Activated CD8-positive, alpha-beta T cell treated with anti-CD3 and anti-CD28 coated beads, Interleukin-2, amount 10 ng/mL, durations not matched to agents 7 days and 5 days (primary cell): ENCODE measurements at places on chromosomes 3 and 15. TPM values are rescaled to one million over a fixed set of nuclear protein-coding genes. Genes with fewer than 3 reads are reported as not detected.

DNA sequence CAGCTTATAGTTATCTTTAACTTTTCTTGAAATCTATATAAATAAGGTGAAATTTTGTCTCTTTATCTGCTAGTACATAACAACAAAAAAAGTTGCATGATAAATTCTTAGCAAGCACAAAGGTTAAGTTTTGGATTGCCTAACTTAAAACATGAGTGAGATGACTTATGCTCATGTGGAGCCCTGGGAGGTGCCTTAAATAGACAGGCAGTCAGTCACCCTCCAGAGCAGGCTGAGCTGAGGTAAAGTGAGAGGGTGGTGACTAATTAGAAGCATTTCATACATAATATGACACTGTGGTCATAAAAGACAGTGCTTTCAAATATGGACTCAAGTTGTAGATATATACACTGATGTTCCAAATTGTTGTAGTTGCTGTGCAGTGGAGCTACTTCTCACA lies 14.6 kb upstream of the MME start:
- no peak for DNase-seq
- H3K36me3 ChIP-seq = no peaks in the 10 kb centered on the region
- H3K27ac ChIP-seq = no peak overlapping the region
- no peaks in the 10 kb centered on the region for H3K4me1 ChIP-seq

DNA sequence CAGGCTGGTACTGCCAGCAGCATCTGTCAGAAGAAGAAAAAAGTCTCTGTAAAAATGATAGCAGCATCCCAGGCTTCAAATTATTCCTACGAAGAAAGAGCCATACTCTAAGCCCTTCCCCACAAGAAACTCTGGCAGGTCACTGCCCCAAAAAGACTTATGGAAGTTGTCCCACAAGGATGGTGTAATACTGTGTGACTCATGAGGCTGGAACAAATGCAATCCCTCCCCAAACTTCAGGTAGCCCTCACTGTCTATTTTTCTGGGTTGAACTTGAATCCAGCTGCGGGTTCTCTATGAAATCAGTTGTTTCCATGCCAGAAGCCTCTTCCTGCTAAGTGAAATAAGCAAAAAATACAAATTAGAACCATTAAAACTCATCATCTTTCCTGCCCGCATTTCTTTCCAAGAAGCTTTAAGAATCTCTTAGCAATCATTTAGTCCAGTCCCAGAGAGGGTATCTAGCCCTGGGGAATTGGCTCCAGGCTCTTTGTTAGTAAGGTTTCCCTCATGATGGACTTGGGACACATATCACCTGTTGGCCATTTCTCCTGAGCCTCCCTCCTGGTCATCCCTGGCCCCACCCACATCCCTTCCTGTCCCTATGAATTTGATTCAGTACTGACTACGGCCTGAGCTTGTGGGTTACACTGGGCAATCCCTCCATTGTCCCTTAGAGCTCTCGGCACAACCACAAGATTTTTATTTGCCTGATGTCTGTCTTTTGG lies 51.7 kb downstream of the FAM174B start:
- peaks cover 5% of the 10 kb centered on the region for H3K4me1 ChIP-seq
- DNase-seq = no peak
- no peak overlapping the region for H3K27ac ChIP-seq

DNA sequence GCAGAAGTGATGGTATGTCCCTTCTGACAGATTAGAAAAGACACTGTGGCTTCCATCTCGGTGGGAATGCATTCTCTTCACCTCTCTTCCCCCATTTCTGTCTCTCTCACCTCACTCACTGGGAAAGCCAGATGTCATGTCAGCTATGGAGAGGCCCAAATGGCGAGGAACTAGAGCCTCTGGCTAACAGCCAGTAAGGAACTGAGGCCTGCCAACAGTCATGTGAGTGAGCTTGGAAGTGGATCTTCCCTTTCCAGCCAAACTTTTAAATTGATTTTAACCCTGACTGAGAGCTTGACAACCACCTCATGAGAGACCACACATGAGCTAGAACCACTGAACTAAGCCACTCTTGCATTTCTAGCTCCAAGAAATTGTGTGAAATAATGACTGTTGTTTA lies 35.2 kb upstream of the CDAN1 start:
- DNase-seq = no peak
- H3K27ac ChIP-seq = no peak overlapping the region
- no peaks in the 10 kb centered on the region for H3K27me3 ChIP-seq

- no peaks in the 10 kb centered on the region for H3K4me1 ChIP-seq
- H3K4me3 ChIP-seq = no peak overlapping the region
- H3K27ac ChIP-seq = no peak overlapping the region
- no peak for DNase-seq
These were observed 80.9 kb downstream of the DGKG start for GRCh38 chr3:186281176-186281575.

- peaks cover 21% of the 10 kb centered on the region for H3K4me1 ChIP-seq
- H3K27me3 ChIP-seq = no peaks in the 10 kb centered on the region
- no peak for DNase-seq
- H3K36me3 ChIP-seq = peaks cover 16% of the 10 kb centered on the region
- H3K4me3 ChIP-seq = no peak overlapping the region
These were observed 34.0 kb upstream of the ARHGEF3 start for GRCh38 chr3:56835650-56836227.

DNA sequence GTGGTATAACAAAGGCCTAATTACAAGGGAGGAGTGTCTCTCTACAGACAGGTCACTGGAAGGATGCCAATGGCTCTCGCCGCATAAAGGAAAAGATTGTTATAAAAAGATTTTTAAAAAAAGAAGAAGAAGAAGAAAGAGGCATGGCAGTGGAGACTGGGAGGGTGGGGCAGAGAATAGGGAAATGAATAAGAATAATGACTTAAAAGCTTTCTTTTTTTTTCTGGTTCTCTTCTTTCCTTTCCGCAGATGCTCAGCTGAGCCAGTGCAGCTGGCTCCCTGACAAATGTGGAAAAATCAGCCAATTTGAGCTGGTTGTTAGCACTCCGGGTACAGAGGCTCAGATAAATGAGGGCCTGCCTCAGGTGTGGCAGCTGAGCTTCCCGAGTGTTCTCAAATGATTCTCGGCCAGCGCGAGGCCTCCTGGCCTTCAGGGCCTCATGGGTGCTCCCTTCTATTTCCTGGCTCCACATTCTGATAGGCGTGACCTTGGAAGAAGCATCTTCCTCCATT lies 234.1 kb downstream of the RORA start:
- no peaks in the 10 kb centered on the region for H3K4me1 ChIP-seq
- no peaks in the 10 kb centered on the region for H3K36me3 ChIP-seq
- H3K27me3 ChIP-seq = no peaks in the 10 kb centered on the region
- no peak overlapping the region for H3K4me3 ChIP-seq
- no peak overlapping the region for H3K27ac ChIP-seq
- no peak for DNase-seq

GRCh38 chr3:58041182-58041825 lies 33.1 kb downstream of the FLNB start:
- peaks cover 4% of the 10 kb centered on the region for H3K27me3 ChIP-seq
- H3K36me3 ChIP-seq = peaks cover 4% of the 10 kb centered on the region
- peak overlapping the region; percentile 54 for H3K27ac ChIP-seq
- no peak overlapping the region for H3K4me3 ChIP-seq
- no peak for DNase-seq
- peaks cover 38% of the 10 kb centered on the region for H3K4me1 ChIP-seq

- peaks cover 18% of the 10 kb centered on the region for H3K36me3 ChIP-seq
- no peak for DNase-seq
- H3K4me3 ChIP-seq = no peak overlapping the region
These were observed 4.8 kb upstream of the ARHGAP31 start for GRCh38 chr3:119289404-119289770.

The FEZF2 gene
- not detected for total RNA-seq

The BHLHE40 gene
- 219 TPM for total RNA-seq

The SLC28A1 gene
- not detected for total RNA-seq

The THBS1 gene
- total RNA-seq = 1.2 TPM

The BTLA gene
- 22.3 TPM for total RNA-seq
